IMR-90 (cell line): ENCODE measurements at places on chromosomes 6 and 20. TPM values are rescaled to one million over a fixed set of nuclear protein-coding genes. Genes with fewer than 3 reads are reported as not detected.

MCHR2 gene
- total RNA-seq: not detected in 2 replicates

CBLN4 gene
- not detected in 2 replicates for total RNA-seq

DNA sequence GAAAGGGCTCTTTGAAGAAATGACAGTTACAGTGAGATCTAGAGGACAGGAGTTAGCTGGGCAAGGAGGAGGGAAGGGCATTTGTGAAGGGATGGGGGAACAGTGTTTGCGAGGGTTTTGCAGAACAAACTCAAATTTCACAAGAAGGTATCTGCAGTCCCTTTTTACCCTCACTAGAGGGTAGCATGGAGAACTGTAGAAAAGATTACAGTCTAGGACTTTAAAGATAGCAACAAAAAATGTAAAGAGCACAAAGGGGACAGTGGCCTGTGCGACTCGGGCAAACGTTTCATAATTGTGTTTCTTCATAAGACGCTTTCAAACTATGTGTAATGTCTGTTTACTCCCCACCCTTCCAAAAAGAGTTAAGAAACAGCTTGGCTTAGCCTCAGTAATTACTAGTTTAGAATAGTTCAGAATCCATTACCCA, 21.2 kb upstream of the ASXL1 start:
- DNase-seq: peak; percentile 54

TRIM15 gene
- total RNA-seq: not detected in 2 replicates

DNA sequence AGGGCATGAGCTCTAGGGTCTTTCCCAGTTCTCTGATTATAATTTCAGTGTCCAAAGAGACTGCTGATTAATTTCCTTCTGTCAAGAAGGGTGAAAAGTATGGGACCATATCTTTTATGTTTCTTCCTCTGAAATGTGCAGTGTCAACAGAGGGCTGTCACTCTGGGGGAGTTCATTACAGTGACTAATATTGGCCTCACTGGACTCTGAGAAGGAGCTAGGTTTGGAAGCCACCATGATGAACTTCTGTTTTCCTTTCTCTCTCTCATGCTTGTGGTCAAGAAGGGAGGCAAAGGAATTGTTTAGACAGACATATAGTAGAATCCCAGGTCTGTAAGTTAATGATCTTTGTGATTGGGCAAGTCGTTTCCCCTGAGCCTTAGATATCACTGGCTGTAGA, 41.8 kb upstream of the BMP6 start:
- DNase-seq: no peak

DNA sequence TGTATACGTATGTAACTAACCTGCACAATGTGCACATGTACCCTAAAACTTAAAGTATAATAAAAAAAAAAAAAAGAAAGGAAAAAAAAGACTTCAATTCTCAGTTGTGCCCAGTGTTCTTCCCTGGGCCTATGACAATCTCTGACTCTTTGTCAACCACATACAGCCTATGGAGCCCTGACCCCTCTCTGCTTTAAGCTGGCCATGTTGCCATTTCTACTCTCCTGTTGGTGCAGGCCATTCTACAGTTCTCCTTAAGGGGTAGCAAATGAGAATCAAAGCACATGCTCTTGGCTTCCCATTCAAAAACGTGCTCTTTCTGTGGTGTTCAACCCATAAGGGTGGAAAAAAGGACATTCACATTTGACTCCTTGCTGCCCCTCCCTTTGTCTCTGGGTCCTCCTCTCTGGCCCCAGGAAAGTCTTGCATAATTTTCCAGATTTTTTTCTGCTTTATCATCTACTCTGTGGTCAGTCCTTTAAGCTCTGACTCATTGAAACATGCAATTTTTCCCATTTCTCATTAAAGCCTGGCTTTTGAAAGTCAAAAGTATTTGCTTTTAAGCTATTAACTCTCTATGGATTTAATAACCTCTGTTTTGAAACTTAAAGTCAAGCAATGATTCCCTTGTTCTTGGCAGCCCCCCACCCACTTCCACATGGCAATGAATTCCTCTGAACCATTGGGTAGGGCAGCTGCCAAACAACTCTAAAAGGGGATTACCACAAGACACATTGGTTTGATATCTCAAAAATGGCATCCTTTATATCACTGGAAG, 208.6 kb upstream of the MCHR2 start:
- DNase-seq: peak; percentile 93

- no peak for DNase-seq
Observed at GRCh38 chr6:150345781-150346180, 23.0 kb upstream of the IYD start.

DNA sequence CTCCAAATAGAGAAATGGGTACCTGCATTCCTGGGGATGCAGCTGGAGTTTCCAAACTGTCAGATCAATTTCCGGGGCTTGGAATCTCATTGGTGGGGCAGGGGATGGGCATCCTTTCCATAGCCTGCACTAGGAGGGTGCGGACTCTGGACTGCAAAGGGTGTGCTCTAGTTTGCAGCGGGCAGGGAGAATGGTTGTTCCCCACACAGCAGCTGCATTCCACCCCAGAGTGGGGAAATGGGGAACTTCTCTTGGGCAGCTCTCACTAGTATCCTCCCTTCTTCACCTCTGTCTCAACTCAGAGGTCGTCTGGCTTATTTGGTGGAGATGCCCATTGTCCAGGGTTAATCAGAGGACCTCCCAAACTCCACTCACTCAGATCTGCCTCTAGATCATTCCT, 34.5 kb upstream of the CDKN1A start:
- DNase-seq: no peak

DNA sequence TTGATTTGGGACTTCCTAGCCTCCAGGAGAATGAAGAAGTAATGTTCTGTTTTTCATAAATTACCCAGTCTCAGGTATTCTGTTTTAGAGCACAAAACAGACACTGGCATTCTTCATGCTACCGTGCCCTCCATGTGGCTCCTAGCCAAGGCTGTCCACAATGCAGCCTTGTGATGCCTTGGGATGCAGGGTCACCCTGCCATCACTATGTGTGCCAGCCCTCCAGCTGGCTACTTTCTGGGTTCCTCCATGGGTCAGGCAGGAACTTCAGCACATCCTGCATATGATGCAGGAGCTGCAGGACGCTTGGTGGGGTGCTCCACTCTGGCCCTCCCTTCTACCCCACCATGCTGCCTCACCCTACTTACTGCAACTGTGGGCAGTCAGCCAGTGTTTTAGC, 38.0 kb upstream of the FAM50B start:
- DNase-seq: no peak

DNA sequence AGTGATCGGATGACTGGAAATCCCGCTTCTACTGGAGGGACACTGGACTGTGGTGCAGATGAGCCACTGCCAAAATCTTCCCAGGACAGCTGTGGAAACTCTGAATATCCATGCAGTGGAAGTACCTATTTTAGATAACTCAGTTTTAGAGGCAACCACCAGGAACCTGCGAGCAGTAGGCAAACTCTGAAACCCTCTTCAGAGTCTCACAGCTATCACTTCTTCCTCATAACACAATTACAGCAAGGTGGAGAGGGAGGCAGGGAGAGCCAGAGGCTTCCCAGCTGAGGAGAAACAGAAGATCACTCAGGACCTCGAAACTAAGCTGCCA, 322.8 kb upstream of the NT5E start:
- DNase-seq: no peak

RSPH4A gene
- total RNA-seq: under 0.01 and 0.28 TPM in 2 replicates

DNA sequence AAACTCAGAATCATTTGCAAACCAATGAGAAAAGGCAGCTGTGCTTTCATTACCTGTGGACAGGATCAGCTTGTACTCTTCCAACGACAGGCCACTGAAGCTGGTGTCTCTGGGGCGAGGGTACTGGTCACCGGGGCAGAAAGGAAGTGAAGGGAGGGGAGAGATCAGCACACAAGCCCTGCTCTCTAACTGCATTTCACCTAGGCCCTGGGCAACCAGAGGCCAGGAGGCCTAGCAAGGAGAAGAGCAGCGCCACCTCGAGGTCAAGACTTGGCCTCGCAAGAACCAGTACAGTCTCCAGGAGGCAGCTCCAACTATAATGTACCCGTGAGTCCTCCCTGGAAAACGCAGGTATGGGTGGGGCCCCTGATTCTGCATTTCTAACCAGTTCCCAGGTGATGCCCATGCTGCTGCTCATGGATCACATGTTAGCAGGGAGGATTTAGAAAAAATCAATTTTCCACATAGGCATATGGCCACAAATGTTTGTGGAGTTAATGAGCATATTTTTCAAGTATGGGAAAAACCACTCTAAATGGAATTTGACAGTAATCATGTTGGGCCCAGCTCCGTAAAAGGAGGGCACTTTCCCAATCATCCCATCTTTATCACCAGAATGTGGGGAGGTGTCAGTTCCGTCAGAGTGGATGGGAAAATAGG, 11.0 kb downstream of the UQCC2 start:
- DNase-seq: peak; percentile 70

GPSM3 gene
- 3.0 and 3.9 TPM in 2 replicates for total RNA-seq

DNA sequence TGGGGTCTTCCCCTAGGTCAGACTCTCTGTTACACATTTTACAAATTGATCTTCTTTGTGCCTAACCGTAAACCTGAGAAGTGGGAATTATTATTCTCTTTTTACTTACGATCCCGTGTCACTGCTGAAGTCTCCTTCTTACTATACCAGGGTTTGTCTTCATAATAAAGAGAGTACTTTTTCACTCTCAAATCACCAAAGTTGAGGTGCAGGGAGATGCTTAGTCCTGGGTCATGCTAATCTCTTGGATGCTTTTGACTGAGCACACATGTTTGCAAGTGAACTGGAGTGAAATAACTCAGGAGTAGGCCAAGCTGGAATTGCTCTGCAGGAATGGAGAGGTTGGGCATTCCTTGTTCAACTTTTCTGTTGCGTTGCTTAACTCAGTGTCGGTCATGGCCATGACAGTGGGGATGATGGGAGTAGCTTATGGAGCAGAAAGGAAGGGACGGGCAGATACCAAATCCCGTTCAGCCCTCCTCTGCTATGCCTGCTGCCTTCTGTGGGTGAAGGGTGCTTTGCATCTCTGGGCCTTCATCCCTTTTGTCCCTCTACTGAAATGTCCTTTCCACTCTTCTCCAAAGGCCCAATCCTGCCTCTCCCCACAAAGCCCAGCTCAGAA, 15.2 kb upstream of the TAGAP start:
- no peak for DNase-seq

- peak; percentile 11 for DNase-seq
Observed at GRCh38 chr20:11080781-11081377, 407.1 kb upstream of the JAG1 start.

GRCh38 chr20:11698124-11698523, 219.6 kb upstream of the BTBD3 start:
- DNase-seq: no peak

LGSN gene
- total RNA-seq: not detected in 2 replicates

DNA sequence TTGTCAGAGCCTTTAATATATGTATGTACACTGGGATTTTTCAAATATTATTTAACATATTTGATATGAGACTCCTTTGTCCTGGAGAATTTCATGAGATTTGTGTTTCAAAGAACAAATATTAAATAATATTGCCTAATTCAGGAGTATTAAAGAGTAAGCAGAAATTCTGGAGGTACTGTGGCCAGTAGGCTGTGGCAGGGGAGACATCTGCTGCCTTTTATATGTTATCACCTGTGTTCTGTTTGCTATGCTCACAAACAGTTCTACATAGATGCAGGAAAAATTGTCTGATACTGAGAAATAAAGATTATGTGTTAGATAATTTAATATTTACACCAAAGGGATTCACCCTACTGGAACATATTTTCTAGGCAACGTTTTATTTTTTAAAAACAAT, 395.4 kb upstream of the SLC35B3 start:
- no peak for DNase-seq

DNA sequence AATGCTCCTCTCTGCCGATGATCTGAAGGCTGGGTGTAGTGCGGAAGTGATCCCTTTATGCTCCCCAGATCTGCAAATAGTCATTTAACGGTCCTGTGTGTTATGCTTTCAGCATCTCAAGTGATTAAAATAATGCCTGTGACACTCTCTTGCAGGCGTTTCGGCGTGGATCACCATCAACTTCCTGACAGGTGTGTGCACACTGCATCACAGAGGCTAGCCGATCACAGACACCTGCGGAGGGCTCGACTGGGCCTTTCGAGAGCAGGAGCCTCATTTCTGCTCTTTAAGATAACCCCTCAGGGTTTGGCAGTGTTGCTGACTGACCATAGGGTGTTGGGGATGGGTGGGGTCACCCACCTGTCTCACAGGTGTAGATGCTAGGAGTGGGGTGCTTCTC, 20.0 kb downstream of the ENTPD6 start:
- no peak for DNase-seq

NSFL1C gene
- 40.3 and 41.1 TPM in 2 replicates for total RNA-seq

GRCh38 chr20:1198751-1199150, 4.5 kb upstream of the C20orf202 start:
- no peak for DNase-seq

ZFP57 gene
- not detected in 2 replicates for total RNA-seq

DNA sequence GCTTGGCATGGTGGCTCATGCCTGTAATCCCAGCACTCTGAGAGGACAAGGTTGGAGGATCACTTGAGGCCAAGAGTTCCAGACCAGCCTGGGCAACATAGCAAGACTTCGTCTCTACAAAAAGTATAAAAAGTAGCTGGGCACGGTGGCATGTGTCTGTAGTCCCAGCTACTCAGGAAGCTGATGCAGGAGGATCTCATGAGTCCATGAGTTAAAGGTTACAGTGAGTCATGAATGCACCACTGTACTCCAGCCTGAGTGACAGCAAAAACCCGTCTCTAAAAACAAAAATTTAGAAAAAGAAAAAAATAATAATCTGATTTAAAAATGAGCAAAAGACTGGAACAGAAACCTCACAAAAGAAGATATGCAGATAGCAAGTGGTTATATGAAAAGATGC, 279.7 kb downstream of the RNGTT start:
- peak; percentile 36 for DNase-seq

- DNase-seq: peak; percentile 63
Observed at GRCh38 chr6:160132776-160133338, 11.2 kb downstream of the SLC22A1 start.

GRCh38 chr20:39691151-39691862, 729.2 kb downstream of the DHX35 start:
- no peak for DNase-seq

- DNase-seq: no peak
Observed at GRCh38 chr20:18728165-18728869, 85.3 kb upstream of the SCP2D1 start.

DNA sequence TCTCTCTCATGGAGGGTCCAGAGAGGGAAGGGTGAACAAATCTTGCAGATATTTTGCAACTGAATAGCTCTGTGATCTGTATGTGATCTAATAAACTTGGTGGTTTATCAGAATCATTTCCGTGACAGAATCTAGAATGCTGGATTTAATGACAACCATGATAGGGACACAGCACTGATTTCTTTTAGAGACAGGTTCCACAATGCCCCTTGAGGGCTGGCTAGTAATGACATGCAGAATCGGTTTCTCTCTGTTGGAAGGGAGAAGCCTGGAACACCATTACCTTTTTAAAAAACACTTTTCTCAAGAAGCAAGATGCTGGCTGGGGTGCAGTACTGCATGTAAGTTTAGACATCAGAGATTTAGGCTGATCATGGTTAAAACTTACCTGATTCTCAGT, 313.4 kb downstream of the CDH26 start:
- peak; percentile 12 for DNase-seq

- peak; percentile 93 for DNase-seq
Observed at GRCh38 chr6:169253337-169254238, at the start of gene THBS2. TSS of gene THBS2 (minus strand) at chr6:169253846. CDS start at chr6:169250784, 3,062 bp downstream.

MAP3K4 gene
- total RNA-seq: 20.4 and 23.1 TPM in 2 replicates

GRCh38 chr6:169166896-169167580, 86.6 kb downstream of the THBS2 start:
- no peak for DNase-seq
